ENCODE measurements at places on chromosomes 6 and 20.

- no peak for DNase-seq
Observed at GRCh38 chr20:39036011-39036410, 73.9 kb downstream of the DHX35 start.

DNA sequence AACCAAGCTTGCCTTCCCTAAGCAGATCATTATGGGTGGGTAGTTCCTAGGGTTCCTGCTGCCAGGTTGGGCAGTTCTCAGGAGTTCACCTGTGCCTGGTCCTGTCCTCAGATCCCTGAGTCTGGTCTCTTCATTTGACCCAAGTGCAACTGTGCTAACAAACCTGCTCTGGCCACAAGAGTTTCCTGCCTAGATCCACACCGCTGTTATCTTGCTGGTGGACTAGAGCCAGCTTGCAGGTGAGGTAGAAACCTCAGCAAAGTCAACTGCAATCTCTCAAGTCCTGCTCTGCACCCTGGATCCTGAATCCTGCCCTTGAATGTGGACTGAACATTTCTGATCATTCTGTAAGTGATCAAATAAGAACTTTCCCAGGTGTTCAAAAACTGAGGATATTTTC is 191.8 kb upstream of the LRFN2 start:
- DNase-seq: no peak

- DNase-seq: no peak
Observed at GRCh38 chr20:59829054-59829785, 104.2 kb downstream of the SYCP2 start.

DNA sequence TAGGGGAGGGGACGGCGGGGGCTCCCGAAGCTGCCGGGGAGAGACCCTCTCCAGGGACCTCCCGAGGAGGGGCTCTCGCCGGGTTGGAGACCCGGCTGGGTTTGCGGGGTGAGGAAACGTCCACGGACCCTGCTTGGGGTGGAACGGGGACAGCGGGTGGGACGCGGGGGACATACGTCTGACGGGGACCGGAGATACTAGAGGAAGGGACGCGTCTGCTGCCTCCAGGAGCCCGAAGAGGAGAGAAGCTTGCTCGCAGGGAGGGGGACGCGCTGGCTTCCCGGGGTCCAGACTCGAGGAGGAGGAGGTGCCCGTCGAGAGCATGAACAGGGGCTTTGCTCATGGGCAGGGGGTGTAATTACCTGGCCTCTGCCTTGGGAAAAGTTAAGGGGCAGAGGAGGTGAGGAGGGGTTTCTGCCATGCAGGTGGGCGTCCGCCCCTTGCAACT is 593 bp downstream of the DNMT3B start:
- DNase-seq: no peak

DNA sequence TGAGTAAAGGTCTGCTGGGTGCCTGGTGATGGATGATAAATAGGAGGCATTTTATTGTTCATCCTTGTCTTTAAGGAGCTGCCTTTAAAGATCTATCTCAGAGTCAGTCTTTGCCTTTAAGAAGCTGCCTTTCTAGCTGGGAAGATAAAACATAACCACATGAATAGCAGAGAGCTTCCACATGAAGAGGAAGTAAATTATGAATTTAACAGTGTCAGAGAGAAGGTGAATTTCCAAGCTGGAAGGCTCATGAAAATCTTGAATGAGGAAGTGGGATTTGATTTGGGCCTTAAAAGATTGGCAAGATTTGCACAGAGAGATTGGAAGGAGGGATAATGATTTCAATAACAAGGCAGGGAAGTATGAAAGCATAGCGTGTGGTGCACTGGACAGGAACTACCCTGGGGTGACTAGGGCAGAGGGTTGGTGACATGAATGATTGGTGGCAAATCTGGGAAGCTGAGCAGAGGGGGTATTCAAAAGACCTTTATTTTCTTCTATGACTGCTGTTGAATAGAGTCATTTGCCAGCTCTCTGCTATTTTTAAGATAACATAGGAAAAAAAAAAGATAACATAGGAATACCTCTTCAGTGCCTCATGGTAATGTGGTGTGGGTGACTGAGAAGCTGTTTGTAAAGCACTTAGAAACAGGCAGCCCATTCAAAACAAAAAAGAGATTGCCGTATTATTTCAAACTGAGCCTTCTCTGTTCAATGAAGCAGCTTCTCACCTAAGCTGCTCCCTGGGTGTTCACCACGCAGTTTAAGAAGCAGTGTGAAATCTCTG is 591.6 kb downstream of the PKHD1 start:
- DNase-seq: no peak

DNA sequence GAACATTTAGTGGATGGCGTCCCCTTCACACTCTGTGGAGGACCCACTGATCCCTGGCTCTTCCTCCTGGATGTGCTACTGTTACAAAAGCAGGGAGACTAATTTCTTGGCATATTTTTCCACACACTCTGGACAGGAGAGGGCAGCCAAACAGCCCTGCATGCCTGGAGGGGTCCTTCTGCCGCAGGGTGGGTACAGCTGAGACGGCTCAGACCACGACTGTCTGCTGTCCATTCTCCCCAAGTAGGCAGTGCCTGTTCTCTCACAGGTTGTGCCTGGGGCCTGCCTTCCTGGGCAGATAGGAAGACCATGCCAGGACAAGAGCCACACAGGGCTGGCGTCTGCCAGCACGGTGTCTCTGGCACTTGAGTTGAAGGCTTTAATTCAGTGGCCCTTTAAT is 260.1 kb downstream of the FOXC1 start:
- DNase-seq: no peak

DNA sequence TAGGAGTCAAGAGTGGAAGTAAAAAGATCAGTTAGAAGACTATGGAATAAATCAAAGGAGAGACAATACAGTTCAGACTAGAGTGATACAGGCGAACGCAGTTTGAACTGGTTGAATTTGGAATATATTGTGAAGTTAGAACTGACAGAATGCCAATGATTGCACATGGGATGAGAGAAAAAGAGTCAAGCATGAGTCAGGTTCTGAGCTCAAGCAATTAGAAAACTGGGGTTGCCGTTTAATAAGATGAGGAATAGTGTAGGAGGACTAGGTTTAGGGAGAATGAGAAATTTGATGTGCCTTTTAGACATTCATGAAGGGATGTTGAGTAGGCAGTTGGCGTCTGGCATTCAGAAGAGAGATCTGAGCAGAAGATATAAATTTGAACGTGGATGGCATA is 8.0 kb downstream of the RNF217 start:
- no peak for DNase-seq

- DNase-seq: no peak
Observed at GRCh38 chr6:6287415-6287814, 33.0 kb downstream of the F13A1 start.

- peak; percentile 76 for DNase-seq
Observed at GRCh38 chr6:132132924-132133639, 181.9 kb upstream of the CCN2 start.

- DNase-seq: no peak
Observed at GRCh38 chr6:3699231-3699630, 52.3 kb downstream of the PXDC1 start.

DNA sequence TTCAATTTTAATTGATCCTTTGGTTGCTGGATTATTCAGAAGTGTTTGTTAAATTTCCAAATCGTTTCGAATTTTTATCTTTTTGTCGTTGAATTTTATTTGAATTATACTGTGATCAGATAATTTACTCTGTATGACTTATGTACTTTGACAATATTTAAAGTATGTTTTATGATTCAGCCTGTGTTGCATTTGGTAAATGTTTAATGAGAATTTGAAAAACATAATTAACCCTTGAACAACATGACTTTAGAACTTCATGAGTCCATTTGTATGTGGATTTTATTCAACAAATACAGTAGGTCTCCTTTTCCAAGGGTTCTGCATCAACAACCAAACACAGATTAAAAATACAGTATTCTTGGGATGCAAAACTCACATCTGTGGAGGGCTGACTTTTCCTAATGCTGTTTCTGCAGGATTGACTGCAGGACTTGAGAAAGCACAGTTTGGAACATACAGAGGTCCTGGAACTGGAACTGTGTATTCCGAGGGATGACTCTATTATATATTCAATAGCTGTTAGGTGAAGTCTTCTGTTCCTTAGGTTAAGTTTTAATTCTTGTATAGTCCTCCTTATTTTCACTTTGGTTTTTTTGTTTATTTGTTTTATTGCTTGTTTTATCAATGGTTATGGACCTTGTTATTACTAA is 40.5 kb downstream of the FAM83B start:
- DNase-seq: no peak

GRCh38 chr6:22043284-22043962 is 253.4 kb downstream of the PRL start:
- DNase-seq: peak; percentile 73

DNA sequence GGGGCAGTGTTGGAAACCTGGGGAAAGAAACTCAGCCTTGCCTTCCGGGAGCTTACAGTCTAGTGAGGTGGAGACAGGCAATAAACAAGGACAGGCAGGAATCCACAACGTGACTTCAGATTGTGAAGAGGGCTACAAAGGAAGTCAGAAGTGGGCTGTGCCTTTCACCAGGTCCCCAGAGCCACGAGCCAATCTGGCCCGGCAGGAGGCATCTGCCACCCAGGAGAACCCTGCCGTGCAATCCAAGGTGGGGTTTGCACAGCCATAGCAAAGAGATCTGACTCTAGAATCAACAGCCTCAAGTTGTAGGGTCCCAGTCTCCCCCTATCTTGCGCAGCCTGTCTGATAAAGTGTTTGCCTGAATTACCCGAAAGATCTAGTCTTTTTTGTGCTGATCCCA is 5.5 kb downstream of the SLC32A1 start:
- DNase-seq: no peak

GRCh38 chr20:46089417-46090388 is at the start of gene NCOA5:
TSS of gene NCOA5 (minus strand) at chr20:46089962. CDS start at chr20:46079424, 10,538 bp downstream.
- peak; percentile 95 for DNase-seq

DNA sequence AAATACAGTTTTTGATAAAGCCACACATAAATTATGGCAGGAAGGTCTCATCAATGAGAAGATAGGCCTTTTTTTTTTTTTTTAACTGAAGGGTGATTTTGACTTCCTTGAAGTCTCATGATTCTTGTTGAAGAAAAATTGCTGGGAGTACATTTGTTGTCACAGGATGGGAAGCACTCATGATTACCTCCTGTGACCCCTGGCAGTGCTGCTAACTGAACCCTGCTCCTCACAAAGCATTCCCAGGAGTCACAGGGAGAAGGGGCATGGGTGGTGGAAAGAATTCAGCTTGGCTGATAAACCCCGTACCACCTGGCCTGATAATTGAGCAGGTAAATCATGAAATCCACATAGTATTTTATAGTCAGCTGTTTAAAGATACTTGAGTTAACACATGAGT is 86.9 kb downstream of the CD109 start:
- no peak for DNase-seq

DNA sequence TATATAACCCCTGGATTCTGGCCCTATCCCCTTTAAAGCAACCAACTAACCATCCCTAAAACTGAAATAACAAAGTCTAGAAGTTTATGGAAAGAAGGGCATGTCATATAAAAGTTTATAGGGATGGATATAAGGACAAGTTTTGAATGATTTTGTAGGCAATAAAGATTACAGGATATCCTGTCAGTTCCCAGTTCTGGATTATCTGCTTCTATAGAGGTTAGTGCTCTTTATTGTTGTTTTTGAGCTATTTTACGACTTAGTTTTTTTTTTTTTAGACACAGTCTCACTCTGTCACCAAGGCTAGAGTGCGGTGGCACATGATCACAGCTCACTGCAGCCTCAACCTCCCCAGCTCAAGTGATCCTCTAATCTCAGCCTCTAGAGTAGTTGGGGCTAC is 48.3 kb downstream of the ZFP64 start:
- no peak for DNase-seq

- DNase-seq: no peak
Observed at GRCh38 chr6:115922971-115923370, 137.7 kb downstream of the FRK start.

DNA sequence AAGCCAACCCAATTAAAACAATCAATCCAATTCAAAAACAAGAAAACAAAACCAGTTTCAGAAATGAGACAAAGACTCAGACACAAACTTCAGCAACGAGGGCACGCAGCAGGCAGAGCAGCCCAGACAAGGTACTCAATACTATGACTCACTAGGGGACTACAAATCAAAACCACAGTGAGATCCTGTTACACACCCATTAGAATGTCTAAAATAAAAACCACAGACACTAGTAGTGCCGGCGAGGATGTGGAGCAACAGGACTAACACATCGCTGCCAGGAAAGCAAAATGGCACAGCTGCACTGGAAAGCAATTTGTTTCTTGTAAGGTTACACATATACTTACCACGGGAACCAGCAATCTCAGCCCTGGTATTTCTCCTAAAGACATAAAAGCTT is 28.4 kb upstream of the MAS1L start:
- DNase-seq: peak; percentile 5

GRCh38 chr6:13485923-13486562 is 1.4 kb downstream of the GFOD1 start:
- DNase-seq: peak; percentile 48

DNA sequence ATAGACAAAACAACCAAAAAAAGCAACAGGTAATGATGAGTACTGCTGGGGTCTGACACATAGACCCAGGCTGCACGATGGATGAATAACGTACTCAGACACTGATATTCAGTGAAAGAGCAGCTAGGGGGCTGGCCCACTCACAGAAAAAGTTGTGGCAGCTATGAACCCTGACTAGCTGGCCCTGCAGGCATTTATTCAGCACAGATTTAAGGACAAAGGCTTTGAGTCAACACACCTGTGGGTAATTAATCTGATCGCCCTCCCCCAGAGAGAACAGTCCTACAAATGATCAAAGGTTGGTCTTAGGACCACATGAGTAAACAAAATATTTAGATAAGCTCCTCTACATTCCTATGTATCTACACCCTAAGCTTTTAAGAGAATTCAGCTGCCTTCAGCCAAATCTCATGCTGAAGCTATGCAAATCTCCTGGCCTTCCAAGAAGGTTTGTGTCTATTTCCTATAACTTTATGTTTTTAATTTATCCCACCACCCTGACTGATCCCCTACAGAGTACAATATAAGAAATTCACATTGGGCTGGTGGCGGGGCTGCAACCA is 81.7 kb upstream of the NXT1 start:
- no peak for DNase-seq

DNA sequence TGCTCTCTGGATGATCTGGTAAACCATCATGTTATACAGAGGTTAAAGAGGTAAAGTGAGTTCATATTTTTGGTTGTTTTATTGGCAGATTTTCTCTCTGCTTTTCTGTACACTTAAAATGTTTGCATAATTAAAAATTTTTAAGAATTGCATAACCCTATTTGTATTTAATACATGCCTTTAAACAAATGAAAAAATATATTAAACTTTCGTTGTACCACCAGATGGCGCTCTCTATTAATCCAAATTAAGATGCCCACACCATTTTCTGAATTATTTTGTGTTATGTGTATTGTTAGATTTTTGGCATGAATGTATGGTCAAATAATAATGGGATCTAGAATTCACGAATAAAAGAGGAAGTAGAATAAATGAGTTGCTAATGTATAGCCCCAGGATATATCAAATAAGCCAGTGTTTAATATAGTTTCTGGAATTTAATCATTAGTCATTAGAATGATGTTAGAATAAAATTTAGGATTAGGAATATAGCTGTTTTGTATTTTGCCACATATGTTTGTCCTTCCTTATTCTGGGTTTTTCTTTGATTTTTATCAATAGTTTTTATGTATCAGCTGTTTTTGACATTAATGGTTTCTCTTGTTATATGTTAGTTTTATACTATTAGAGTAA is 38.9 kb downstream of the SMAP1 start:
- DNase-seq: peak; percentile 43

Data from amniotic epithelial cell (primary cell).